ENCODE measurements at places on chromosomes 11 and 22.

- no peak for DNase-seq
Measured at GRCh38 chr11:131418189-131418588, 47.8 kb downstream of the NTM start.

DNA sequence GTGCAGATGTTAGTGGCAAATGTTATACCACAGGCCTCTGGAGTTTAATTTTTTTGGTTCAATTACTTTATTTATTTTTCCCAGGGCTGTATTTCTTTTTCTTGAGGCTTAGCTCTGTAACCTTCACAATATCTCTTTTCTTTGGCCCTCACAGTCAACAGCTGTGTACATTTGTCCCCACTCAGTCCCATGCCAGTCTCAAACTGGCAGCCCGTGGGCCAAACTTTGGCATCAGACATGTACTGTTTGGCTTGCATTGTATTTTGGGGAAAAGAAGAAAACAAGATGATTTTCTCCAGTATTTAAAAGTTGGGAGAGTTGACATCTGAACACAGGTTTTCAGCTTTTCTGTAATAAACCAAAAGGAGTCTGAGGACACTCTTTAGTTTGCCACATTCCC is 87.1 kb downstream of the PRR5L start:
- no peak for DNase-seq

- DNase-seq, result no peak
Measured at GRCh38 chr22:19714312-19715187, at the start of gene SEPTIN5. Gene SEPTIN5 (plus strand): TSS chr22:19714503. CDS start chr22:19714589, 86 bp downstream.

GRCh38 chr11:125679397-125679796 is 1.2 kb downstream of the ACRV1 start:
- no peak for DNase-seq

DNA sequence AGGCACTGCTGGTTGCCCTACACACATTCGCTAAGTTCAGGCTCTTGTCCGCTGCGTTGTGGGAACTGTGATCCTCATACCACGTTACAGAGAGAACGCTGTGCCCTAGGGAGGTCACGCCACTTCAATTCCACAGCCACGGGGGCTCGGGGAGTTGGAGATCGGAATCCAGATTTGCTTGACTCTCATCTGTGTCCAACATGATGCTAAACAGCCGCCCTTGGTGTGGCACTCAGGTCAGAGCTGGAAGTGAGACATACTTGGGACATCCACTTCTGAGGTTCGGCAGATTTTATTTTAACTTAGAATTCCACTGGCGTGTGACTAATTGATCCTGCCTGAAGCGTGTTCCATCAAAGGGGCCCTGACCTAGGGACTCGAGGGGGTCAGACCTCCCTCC is 41.7 kb downstream of the RIBC2 start:
- no peak for DNase-seq

DNA sequence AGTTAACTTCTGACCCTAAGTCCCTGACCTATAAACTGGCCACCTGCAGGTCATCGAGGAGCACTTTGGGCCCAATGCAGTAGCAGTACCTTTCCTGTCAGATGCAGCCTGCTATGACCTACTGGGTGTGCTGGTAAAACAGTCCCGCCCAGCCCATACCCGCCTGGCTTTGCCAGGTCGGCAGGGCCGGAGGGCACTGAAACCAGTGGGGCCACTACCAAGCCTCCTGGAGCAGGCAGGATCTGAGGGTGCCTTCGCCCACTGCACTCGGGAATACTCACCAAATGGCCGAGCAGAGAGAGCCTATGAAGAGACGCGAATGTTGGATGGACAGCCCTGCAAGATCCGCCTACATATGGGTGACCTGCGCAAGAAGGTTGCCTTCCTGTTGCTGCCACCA is 4.4 kb downstream of the C11orf42 start:
- no peak for DNase-seq

DNA sequence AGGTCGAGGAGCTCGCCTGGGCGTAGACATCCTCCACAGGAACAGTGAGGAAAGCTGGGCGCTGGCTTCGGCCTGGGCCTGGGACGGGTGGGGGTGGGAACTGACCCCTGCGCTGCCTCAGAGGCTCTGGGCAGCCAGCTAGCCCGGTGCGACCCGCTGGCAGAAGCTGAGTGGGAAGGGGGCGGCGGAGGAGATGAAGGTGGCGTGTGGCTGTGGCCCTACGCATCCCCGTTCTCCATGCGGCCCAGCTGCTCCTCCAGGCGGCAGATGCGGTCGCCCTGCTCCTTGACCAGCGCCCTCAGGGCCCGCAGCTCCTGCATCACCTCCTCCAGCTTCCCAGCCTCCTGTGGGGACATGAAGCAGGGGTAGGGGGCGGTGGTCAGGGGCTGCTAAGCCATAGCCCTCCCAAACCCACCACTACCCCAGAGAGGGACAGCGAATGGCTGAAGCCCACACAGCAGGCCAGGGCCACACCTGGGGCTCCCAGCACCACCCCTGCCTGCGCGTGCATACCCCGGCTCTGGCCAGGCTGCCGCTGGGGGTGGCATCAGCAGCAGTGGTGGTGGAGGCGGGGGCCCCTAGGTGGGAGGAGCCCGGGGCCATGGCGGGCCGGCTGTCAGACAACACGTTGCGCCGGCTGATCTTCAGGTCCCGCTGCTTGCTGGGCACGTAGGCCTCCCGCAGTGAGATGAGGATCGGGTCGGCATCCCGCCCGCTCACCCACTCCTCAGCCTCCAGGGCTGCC is 848 bp upstream of the PTPRCAP start:
- DNase-seq, result no peak

- no peak for DNase-seq
Measured at GRCh38 chr22:41762980-41763779, 37.3 kb upstream of the CCDC134 start.

- DNase-seq, result no peak
Measured at GRCh38 chr11:14079011-14079410, 116.5 kb downstream of the SPON1 start.

DNA sequence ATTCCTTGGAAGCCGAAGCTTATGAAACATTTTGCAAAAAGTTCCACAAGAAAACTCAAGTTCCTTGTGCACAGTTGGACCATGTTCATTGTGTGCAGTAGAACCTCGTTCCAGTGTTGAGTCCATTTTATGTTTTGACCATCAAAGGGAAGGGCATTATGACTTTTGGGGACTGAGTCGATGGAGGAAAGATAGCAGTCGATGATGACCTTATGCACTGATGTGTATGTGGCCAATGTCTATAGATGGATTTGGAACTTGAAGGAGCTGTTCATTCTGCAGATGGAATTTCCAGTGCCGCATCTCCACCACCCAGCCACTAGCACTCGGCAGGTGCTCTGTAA is 71.5 kb upstream of the IGLL5 start:
- DNase-seq, result no peak

DNA sequence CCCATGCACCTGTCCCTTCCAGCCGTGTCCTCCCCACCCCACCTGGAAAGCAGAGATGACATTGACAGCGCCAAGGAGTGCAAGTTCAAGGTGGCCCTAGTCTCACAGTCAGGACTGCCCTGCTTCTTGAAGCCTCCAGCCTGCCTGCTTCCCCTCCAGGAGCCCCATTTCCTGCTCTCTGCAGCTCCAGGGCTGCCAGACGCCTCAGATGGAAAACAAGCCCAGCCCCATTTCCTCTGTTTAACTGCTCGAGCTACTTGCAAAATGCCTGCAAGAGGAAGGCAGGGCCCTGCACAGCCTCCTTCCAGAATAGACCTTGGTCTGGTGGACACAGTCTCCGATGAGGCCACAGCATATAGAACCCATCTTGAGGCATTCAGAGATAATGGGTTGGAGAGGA is 5.0 kb upstream of the DGKZ start:
- no peak for DNase-seq

- DNase-seq, result no peak
Measured at GRCh38 chr22:26891429-26891828, 234.0 kb downstream of the MIAT start.
